ENCODE measurements at places on chromosomes 5 and 9.
A peak's percentile ranks its signal among the peaks of the same experiment; 100 is the strongest.

- no peak for DNase-seq
Observed at GRCh38 chr5:39654715-39655114, 229.9 kb upstream of the DAB2 start.

- peak; percentile 40 for DNase-seq
Observed at GRCh38 chr5:138336952-138337684, 948 bp upstream of the FAM53C start.

DNA sequence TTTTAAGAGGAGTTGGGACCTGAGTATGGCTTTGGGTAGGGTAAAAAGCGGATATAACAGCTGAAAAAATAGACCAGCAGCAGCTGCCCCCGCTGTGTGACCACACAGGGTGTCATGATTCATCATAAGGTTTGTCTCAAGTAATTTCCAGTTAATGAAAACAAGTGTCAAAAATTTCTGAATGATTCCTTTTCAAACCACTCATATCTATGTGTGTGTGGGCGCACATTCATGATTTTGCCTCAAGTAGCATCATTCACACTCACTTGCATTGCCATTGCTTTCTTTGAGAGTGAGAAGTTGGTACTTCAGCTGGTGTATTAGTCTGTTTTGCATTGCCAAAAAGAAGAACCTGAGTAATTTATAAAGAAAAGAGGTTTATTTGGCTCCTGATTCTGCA is 12.1 kb upstream of the TNFAIP8 start:
- DNase-seq, result no peak

GRCh38 chr5:36561601-36562000 is 44.8 kb upstream of the SLC1A3 start:
- no peak for DNase-seq

GRCh38 chr5:164336906-164337305 is 831.5 kb downstream of the MAT2B start:
- DNase-seq, result no peak

- no peak for DNase-seq
Observed at GRCh38 chr9:31185831-31186230, 1198.6 kb upstream of the ACO1 start.

DNA sequence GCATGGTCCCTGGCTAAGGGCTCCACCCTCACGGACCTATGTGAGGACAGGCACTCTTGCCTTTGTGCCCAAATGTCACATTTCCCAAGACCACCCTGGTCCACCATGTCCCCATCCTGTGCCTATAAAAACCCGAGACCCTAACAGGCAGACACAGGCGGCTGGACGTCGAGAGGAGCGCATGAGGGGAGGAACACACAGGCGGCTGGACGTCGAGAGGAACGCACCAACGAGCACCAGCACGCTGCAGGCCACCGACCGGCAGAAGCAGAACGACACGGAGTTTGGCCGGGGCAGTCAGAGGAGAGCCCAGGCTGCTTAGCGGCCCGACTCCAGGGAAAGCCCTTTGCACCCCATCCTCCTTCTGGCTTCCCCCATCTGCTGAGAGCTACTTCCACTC is 119.9 kb downstream of the ADAMTS2 start:
- no peak for DNase-seq

DNA sequence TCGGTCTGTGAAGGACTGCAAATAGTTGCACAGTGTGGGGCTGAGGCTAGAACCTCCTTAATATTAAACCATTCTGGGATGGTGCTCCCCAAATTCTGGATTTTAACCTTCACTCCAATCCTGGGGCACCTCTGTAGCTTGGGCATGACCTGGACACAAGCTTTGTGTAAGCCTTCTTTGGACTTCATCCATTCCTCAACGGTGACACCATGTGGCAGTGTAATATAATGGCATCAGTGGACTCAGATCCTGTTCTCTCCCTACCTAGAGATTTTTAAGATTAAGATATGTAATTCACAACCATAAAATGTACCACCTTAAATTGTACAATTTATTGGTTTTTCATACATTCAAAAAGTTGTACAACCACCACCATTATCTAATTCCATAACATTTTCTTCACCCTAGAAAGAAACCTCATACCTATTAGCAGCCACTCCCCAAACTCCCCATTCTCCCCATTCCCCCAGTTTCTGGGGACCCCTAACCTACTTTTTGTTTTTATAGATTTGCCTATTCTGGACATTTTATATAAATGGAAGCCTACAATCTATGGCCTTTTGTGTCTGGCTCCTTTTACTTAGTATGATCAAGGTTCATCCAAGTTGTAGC is 4.8 kb upstream of the PLGRKT start:
- no peak for DNase-seq

GRCh38 chr5:148452499-148453193 is 68.9 kb downstream of the FBXO38 start:
- no peak for DNase-seq

GRCh38 chr9:68710111-68710471 is 5.1 kb downstream of the PIP5K1B start:
- no peak for DNase-seq

DNA sequence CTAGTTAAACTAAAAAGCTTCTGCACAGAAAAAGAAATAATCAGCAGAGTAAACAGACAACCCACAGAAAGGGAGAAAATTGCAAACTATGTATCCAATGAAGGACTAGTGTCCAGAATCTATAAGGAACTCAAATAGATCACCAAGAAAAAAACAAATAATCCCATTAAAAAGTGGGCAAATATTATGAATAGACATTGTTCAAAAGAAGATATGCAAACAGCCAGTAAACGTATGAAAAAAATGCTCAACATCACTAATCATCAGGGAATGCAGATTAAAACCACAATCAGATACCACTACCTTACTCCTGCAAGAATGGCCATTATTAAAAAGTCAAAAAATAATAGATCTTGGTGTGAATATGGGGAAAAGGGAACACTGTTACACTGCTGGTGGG is 119.9 kb downstream of the FRMD3 start:
- DNase-seq, result no peak

- DNase-seq, result no peak
Observed at GRCh38 chr5:34014626-34015025, 6.8 kb upstream of the AMACR start.

DNA sequence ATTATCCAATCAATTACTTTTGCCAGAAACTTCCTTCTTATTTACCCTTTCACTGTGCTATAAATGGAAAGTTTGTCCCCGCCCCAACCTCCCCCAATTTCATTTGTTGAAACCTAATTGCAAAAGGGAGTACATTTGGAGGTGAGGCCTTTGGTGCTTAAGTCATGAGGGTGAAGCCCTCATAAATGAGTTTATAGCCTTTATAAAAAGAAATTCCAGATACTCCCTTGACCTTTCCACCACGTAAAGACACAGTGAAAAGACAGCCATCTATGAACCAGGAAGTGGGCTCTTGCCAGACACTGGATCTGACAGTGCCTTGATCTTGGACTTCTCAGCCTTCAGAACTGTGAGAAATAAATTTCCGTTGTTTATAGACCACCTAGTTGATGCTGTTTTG is 82.3 kb downstream of the NUDT12 start:
- DNase-seq, result no peak

DNA sequence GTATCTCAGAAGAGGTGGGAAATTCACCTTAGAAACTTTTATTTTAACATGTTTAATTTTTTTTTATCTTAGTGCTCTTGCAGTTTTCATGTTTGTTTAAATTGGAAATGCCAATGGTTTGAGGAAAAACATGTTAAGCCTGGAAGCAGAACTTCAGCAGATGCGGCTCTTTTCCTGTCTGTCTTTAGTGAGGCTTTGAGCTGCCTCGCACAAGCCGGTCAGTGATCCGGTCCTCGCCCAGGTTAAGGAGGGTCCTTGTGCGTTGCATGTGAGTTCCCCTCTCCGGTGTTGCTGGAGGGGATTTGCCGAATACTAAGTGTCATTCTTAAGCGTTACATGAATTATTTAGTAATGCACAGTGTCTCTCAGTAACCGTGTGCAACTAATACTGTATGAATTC is 9.4 kb upstream of the PLEKHG4B start:
- DNase-seq, result no peak

Data from D721Med (cell line).